ENCODE measurements at places on chromosomes 2 and 18. TPM values are rescaled to one million over a fixed set of nuclear protein-coding genes. Genes with fewer than 3 reads are reported as not detected.

DNA sequence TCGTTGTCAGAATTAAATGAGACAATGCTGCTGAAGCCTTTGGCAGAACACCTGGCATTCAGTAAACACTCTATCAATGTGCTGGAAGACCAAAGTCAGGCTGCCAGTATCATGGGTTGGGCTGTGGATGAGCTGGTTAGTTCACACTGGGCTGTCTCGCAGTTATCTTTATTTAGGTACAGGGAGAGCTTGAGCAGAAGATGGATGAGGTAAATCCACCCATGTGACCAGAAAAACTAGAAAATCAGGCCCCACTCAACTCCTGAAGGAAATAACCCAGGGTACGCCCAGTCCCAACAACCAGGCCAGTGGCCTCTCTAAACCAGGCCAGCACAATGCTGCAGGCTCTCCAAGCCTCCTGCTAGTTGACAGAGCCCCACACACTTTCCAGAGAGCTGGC, 330.3 kb downstream of the TNS1 start:
- H3K4me3 ChIP-seq: no peak overlapping the region
- H3K4me1 ChIP-seq: no peaks in the 10 kb centered on the region
- no peak overlapping the region for H3K27ac ChIP-seq
- no peak for DNase-seq
- no peaks in the 10 kb centered on the region for H3K36me3 ChIP-seq

- H3K4me3 ChIP-seq: no peak overlapping the region
- H3K4me1 ChIP-seq: no peaks in the 10 kb centered on the region
- H3K27ac ChIP-seq: no peak overlapping the region
- H3K36me3 ChIP-seq: no peaks in the 10 kb centered on the region
- no peak for DNase-seq
- H3K27me3 ChIP-seq: peaks cover 9% of the 10 kb centered on the region
Measured at GRCh38 chr2:238808761-238809160, 39.1 kb upstream of the TWIST2 start.

GRCh38 chr18:8232791-8233190, 376.4 kb upstream of the RAB12 start:
- no peak overlapping the region for H3K27ac ChIP-seq
- DNase-seq: no peak
- H3K4me1 ChIP-seq: no peaks in the 10 kb centered on the region
- no peaks in the 10 kb centered on the region for H3K27me3 ChIP-seq
- no peak overlapping the region for H3K4me3 ChIP-seq

DNA sequence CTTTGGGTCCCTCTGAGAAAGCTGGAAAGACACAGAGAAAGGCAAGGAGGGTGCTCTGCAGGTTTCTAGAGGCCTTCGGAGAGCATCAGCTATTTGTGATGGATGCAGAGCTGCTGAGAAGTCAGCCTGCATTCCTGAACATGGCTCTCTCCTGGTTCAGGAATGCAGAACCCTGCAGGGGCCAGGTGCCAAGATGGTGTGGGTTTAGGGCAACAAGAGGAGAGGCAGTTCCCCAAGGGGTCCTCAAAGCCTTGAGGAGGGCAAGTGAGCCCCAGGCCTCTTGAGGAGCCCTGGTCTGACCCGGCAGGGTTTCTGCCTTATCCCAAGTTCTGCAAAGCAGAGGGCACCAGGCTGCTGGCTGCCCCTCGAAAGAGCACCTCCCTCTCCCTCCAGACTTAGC, 93.3 kb downstream of the HS1BP3 start:
- H3K27ac ChIP-seq: no peak overlapping the region
- no peak for DNase-seq
- H3K27me3 ChIP-seq: peaks cover 2% of the 10 kb centered on the region
- H3K36me3 ChIP-seq: no peaks in the 10 kb centered on the region

The MREG gene
- total RNA-seq: 5.3 TPM

The CIAO1 gene
- total RNA-seq: 58.6 TPM

Data from astrocyte (in vitro differentiated cells and primary cell).